Urothelium cell line (cell line): ENCODE measurements at places on chromosomes 4 and X.

GRCh38 chr4:168631241-168632162 is 134.7 kb downstream of the PALLD start:
- peak; percentile 75 for DNase-seq

- no peak for DNase-seq
Observed at GRCh38 chrX:124435616-124436015, 89.3 kb downstream of the SH2D1A start.

DNA sequence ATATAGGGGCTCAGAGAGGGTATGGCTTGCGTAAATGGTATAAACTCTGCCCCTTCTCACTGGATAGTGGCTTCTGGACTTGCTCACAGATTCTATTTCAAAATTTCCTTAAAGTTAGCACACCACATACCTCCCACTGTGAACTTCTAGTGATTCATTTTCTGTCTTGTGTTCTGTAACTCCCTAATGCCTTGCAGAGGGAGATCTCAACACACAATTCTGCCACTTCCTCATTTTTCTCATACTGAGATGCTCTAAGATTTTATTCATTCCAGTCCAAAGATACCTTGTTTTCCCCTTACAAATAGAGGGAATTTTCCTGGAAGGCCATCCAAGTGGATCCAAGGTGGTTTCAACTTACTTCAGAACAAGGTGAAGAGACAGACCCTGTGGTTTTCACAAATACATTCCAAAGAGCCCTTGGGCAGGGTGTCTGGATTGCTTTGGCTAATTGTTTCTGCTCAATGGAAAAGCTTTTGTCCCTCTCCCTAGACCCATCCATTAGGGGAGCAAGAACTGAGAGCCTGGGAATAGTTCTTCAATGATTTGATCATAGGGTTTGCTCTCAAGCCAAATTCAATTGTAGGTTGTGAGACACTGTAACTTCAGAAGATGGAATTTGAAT is 52.1 kb upstream of the CAPN6 start:
- DNase-seq: no peak

DNA sequence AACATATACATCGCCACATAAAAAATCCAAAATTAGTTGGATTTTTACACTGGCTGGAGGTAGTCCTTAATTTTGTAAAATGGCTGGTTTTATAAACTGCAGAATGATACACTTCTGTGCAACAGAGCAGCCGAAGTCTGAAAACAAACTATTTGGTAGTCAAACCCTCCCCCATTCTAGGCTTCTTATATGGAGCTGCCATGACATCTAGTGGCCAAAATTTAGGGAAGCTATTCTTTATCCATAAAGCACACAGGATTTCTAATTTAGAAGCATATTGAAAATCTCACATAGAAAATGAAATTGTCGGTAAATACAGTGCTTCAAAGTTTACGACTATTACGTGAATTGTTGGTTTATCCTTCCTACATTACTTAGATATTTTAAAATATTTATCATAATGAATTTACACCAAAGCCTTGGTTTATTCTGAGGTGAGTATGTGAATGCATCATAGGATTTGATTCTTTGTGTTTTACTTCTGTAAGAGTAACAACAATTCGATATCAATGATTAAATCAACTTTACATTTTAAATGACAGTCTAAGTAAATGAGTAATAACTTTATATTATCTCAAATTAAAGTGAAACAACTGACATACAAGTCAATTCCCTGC is 113.4 kb upstream of the FAM241A start:
- DNase-seq: peak; percentile 57

DNA sequence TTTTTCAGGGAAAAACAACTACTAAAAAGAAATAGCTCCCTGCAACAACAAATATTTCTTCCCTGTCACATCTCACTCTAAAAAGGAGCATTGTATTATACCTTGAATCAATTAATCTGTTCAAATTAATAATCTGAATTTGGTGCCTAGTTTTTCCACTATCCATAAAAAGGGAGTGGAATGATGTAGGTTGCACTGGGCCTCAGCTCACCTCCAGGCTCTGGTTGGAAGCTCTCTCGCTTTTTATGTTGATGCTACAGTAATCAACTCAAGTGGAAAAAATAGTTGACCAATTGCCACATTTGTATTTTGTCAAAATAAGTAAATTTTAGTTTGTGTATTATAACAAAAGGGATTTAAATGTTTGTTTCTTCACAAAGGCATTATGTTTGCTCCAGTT is 126.1 kb downstream of the MAD2L1 start:
- no peak for DNase-seq

DNA sequence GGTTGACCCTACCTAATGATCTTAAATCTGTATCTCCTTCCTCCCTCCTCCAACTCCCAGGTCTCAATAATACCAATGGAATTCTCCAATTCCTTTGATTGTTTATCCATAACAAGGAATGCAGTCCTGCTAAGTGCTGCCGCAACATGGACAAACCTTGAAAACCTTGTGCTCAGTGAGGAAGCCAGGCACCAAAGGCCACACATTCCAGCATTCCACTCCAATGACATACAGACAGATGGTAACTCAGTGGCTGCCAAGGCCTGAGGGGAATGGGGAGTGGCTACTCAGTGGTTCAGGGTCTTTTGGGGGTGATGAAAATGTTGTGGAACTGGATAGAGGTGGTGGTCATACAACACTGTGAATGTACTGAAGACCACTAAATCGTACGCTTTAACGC is 10.4 kb downstream of the HAUS7 start:
- no peak for DNase-seq

DNA sequence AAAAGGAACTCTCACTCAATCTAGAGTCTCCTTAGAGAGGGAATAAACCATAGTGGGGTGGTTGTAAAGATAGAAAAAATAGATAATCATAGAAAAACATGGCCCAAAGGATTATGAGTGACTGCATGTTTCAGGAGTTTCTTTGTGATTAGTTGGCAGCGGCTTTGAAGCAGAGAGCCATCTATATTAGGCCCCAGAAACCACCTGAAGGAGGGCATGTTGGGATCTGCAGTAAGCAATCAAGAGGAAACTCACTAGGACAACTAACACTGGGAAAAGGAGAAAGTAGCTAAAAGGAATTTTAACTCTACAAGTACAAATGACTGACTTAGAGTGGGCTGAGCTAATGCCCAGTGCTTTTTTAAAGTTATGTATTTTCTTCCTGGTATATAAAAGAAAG is 269.2 kb upstream of the NRK start:
- DNase-seq: no peak

DNA sequence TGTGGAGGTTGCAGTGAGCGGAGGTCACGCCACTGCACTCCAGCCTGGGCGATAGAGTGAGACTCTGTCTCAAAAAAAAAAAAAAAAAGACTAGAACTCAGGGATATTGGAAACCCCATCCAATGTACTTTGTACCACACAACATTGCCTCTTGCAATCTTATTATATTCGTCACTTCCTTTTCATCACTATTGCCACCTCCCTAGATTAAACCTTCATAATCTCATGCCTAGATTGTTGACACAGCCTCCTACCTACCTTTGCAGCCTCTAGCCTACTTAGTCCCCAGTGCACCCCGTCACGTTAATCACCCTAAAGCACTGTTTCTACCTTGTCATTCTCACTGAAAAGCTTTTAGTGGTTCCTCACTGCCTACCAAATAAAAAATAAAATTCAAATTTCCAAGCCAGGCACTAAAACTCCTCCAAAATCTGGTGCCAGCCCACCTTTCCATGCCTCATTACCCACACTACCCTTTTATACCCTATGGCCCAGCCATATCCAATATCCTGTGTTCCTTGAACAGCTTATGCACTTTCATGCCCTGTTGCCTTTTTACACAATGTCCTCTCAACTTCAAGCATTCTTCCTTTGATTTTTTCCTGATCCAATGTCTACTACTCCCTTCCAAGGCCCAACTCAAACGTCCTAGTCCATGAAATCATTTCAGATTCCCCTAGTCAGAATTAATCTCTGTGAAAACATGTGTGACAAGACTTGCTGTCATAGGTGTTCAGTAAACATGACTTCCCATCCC is 23.6 kb upstream of the GJB1 start:
- no peak for DNase-seq

GRCh38 chr4:65007841-65008439 is 598.7 kb upstream of the TECRL start:
- peak; percentile 54 for DNase-seq

DNA sequence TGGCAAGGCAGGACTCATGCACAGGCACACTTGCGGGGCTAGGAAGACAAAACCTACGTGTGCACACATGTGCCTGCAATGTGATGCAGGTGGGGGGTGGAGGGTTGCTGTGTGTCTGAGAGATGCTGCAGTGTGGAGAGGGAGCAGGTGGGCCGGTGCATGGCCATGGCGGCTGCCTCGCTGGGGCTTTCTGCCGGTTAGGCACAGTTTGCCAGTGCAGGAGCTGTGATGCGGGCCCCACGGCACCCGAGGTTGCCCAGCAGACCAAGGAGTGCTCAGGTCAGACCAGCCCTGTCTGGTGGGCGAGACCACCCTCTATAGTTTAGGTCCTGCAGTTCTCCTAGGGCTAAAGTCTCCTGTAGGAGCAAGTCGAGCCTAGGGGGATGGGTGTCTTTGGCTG is 4.4 kb upstream of the AFM start:
- no peak for DNase-seq

DNA sequence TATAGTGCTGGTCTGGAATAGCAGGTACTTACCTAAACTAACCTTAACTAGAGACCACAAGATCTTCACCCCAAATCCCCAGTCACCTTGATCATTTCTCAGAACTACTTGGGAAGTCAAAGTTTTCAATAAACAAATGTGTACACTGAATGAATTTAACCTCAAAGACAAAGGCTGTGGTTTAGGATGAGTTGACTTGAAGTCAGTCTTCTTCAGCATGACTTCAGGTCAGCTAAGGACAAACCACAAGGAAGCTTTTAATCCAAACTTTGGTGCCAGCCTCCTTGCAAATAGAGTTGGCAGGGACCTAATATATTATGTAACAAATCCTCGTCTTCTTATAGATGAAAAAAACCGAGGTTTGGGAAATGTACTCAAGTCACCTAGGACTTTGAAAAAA is 21.2 kb upstream of the VCX2 start:
- DNase-seq: no peak

DNA sequence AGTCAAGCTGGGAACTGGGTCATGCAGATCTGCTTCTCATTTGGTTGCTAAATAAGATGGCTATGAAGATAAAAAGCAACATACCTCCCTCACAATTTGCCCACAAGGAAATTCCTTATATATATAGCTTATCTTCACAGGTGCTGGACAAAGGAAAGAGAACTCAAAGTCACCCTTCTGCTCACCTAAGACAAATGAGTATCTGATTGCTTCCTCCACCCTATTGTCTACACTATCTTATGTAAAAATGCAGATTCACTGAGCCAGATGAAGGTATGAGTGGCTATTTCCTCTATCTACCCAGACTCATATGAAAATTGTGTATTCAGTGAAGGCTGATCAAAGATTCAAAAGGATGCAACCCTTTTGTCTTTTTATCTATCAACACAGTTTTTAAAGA is 50.8 kb downstream of the CHM start:
- DNase-seq: no peak

GRCh38 chrX:82756272-82756671 is 751.8 kb upstream of the POU3F4 start:
- DNase-seq: no peak

- no peak for DNase-seq
Observed at GRCh38 chrX:77793946-77794345, 7.9 kb upstream of the ATRX start.

DNA sequence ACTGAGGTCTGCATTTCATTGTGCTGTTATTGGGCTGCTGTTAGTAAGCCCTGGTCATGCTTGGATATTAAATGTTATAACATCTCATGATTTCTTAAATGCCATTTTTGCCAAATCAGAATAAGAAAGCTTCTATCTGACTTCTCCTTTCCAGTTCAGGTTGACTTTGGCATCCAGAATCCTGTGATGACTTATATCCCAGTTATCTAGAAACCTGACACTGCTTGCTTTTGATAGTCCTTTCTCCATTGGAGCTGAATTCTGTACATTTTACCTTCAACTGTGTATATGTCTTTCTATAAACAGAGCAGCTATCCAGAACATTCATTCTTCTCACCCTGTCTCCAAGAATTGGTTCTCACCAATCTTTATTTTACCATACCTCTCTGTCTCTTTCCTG is 257.7 kb upstream of the GNPDA2 start:
- no peak for DNase-seq

DNA sequence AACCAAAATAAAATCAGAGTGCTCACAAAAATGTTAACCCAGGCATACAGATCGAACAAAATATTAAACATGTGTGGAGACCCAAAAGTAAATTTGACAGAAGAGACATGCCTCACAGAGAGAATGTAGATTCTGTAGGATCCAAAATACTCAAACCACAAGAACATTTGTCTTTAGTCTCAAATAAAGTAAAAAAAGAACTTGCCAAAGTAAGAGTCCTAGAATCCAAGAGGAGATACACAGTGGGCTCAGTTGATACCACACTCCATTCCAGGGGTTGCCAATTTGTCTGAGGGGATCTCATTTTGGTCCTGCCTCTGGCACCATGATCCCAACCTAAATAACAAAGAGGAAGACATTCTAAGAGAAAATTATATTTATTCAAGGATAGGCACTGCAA is 316.4 kb downstream of the GALNTL6 start:
- no peak for DNase-seq

DNA sequence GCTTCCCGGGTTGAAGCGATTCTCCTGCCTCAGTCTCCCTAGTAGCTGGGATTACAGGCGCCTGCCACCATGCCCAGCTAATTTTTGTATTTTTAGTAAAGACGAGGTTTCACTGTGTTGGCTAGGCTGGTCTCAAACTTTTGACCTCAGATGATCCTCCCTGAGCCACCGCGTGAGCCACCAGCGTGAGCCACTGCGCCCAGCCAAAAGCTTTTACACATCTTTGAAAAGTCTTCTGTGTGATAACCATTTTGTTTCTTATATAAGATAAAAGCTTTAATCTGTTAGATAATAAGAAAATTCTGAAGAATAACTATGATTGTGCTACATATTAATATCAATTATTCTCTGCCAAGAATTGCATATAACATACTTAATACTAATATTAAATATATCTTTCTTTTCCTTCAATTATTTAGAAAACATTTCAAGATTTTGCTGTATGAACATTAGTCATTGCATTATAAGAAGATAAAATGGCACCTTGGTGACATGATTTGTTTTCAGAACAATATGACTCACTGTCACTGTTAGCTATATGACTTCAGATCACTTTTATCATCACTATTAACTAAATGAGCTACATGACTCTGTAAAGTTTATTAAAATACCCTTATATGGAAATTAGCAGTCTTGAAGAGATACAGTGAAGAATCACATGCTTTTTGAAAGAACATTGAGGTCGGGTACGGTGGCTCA is 33.4 kb downstream of the RUFY3 start:
- no peak for DNase-seq

DNA sequence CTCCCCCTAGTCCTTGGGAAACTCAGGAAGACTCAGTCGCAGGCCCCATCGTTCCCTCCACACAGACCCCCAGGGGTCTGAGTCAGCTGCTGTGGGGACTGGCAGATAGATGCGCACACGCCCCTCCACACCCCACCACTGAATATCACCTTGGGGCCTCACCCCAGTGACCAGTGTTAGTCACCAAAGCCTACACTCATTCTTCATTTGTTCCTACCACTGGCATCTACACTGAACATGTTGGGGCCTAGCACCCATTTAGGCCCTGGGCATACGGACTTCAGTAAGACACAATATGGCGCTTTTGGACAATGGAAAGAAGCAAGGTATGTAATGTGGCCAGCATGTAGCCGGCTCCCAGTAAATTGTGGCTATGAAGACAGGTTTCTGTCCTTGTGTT is 154.1 kb upstream of the PJA1 start:
- no peak for DNase-seq

GRCh38 chr4:151114986-151115385 is 15.6 kb downstream of the RPS3A start:
- no peak for DNase-seq
